CD4-positive, alpha-beta T cell (primary cell): ENCODE measurements at places on chromosomes 5 and 9. TPM values are rescaled to one million over a fixed set of nuclear protein-coding genes. Genes with fewer than 3 reads are reported as not detected.

GRCh38 chr5:21152611-21153010 lies 1164.6 kb upstream of the CDH18 start:
- H3K4me1 ChIP-seq = no peaks in the 10 kb centered on the region
- no peak overlapping the region for H3K27ac ChIP-seq
- H3K27me3 ChIP-seq = no peaks in the 10 kb centered on the region

GRCh38 chr5:60023255-60023654 lies 129.7 kb upstream of the PDE4D start:
- no peak for DNase-seq
- H3K27me3 ChIP-seq = no peaks in the 10 kb centered on the region
- no peak overlapping the region for H3K27ac ChIP-seq
- no peak overlapping the region for H3K4me3 ChIP-seq

DNA sequence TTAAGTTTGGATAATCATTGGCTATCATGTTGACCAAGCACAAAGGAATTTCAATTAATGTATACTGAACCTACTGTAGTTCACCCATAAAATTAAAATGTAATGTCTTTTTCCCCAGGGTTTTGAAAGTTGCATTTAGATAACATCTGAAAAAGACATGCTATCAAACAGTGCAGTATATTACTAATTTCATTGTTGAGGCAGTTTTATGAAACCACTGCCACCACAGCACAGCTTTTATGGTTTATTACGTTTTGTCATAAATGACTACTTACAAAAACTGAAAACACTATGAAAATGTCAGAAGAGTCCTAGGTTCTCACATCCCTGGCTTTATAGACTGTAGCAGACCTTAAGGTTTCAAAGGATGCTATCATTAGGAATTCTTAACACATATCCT lies 32.0 kb upstream of the HAPLN1 start:
- H3K36me3 ChIP-seq = no peaks in the 10 kb centered on the region
- no peaks in the 10 kb centered on the region for H3K4me1 ChIP-seq
- no peak for DNase-seq
- H3K27me3 ChIP-seq = no peaks in the 10 kb centered on the region

DNA sequence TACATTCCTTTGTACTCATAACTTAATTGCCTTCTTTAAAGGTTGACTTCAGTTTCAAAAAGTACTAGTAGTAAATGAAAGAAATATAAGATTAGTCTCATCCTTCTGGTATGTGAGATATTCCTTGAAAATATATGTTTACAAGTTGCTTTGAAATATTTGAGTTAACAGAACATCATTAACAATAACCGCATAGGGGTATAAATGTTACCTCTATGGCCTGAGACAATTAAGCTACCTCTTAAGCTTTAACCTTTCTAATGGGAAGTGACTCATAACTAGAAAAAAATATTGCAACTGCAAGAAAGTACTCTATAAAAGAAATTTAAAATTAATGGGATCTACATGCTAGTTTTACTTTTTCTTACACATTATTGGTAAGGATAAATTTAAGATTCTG lies 399.0 kb downstream of the CDH10 start:
- DNase-seq = no peak
- no peaks in the 10 kb centered on the region for H3K36me3 ChIP-seq
- no peaks in the 10 kb centered on the region for H3K27me3 ChIP-seq
- no peaks in the 10 kb centered on the region for H3K4me1 ChIP-seq

DNA sequence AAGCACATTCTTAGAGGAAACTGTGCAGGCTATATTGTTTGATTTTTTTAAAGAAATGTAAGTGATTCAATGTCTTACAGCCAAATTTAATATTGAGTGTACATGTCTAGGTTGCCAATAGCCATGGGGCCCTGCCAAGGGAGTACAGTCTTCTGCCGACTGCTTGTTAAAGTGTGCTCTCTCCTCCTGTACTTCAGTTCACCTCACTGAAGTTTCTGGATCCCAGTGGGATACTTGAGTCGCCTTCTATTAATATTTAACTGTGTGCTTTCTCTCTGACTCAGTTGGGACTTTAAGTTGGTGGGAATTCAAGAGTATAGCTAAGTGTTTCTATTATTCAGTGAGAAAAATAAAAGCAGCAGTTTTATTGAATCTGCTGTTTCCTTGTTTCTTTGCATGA lies 44.5 kb upstream of the C5orf47 start:
- peaks cover 35% of the 10 kb centered on the region for H3K36me3 ChIP-seq
- DNase-seq = no peak
- H3K4me1 ChIP-seq = no peaks in the 10 kb centered on the region
- H3K27me3 ChIP-seq = no peaks in the 10 kb centered on the region

DNA sequence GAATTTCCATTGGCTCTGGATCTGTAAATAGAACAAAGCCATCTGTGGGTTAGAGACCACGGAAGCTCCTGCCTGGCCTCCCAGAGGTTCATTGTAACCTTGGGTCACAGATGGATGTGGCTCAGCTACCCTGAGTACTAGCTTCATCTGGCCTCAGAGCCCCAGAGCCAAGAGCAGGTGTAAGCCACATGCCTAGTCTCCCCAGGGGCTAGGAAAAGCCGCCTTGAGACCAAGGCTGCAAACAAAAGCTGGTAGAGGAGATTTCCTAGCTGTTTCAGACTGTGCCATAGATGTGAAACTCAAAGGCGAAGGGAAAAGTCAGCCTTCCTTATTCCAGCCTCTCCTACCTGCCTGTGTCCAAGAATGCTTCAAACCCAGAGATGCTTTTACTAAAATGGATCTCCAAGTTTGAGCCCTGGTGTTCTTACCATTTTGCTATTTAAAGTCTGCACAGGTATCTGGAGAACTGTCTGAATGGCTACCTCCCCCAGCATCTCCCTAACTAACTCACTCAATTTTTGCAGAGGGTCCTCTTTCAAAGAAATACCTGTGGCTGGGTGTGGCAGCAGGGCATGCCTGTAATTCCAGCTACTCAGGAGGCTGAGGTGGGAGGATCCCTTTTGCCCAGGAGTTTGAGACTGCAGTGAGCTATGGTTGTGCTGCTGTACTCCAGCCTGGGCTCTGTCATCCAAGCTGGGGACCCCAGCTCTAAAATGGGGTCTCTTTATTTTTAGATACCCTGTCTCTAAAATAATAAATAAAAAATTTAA lies 42.3 kb upstream of the MAP1B start:
- no peaks in the 10 kb centered on the region for H3K36me3 ChIP-seq
- H3K4me3 ChIP-seq = no peak overlapping the region
- H3K4me1 ChIP-seq = no peaks in the 10 kb centered on the region
- DNase-seq = no peak
- no peak overlapping the region for H3K27ac ChIP-seq

DNA sequence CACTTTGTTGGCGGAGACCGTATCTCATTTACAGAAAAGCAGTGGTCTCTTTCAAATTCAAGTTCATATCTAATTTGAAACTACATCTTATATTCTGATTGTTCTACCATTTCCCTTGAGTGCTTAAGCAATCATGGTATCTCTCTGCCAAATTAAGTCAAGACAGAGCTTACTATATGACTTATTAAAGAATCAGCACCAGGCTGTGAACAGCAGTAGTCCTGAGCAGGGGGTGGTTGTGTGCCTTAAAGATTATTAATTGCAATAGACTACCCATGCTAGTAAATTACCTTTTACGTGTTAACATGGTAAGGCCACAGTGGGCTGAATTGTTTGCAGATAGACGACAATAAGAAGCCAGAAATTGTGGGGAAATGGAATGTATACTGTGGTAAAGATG lies 21.5 kb downstream of the SNCAIP start:
- no peaks in the 10 kb centered on the region for H3K36me3 ChIP-seq
- H3K4me1 ChIP-seq = no peaks in the 10 kb centered on the region
- no peak overlapping the region for H3K27ac ChIP-seq
- no peak overlapping the region for H3K4me3 ChIP-seq

- peaks cover 5% of the 10 kb centered on the region for H3K36me3 ChIP-seq
- DNase-seq = no peak
- no peaks in the 10 kb centered on the region for H3K4me1 ChIP-seq
- H3K4me3 ChIP-seq = no peak overlapping the region
These were observed 87.4 kb upstream of the GNA14 start for GRCh38 chr9:77735494-77735893.

The IL13 gene
- total RNA-seq = not detected

The DAB2 gene
- 0.31 TPM for total RNA-seq

The IGFBPL1 gene
- not detected for total RNA-seq

The SVEP1 gene
- total RNA-seq = not detected
